Uterus (tissue), 4 donors: ENCODE measurements at places on chromosomes 6 and 20. TPM values are rescaled to one million over a fixed set of nuclear protein-coding genes. Genes with fewer than 3 reads are reported as not detected.

The DNAH8 gene
- total RNA-seq: 0.03 TPM

DNA sequence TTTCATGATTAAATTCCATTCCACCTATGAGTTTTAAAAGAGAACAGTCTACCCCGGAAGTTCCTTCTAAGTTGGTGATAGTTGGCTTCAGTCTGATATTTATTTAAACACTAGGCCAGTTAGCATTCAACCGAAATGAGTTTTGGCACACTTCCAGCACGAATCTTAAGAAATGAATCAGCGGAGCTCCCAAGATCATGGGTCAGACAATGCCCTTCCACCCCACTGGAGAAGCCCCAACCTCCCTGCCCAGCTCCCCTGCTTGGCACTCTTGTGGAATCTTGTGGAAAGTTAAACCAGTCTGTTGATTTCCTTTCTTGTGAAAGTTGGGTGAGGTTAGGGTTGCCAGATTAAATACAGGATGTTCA is 64.3 kb downstream of the MKKS start:
- DNase-seq: no peak

The DCDC2 gene
- 1.0 TPM for total RNA-seq

GRCh38 chr6:130020907-130021629 is 2.7 kb downstream of the L3MBTL3 start:
- peak; percentile 90 for DNase-seq

The ZKSCAN4 gene
- total RNA-seq: 15.6 TPM

The BTNL2 gene
- not detected for total RNA-seq

DNA sequence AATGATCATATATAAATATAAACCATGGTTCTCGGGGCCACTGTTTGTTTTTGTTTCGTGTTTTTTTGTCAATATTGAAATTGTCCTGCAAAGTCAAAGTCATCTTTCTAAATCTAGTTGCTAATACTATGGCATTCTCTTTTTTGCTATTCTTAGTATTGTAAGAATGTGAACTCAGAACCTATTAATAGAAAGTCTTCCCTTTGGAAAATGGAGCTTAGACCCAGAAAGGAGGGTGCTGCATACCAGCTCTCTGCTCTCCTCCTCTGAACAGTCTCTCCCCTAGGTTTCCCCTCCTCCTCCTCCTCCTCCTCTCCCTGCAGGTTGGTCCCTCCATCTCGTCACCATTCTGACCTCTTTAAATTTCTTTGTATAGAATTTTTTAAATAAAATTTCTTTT is 150.4 kb upstream of the CCN2 start:
- no peak for DNase-seq

GRCh38 chr20:12966468-12967085 is 42.2 kb upstream of the SPTLC3 start:
- no peak for DNase-seq

DNA sequence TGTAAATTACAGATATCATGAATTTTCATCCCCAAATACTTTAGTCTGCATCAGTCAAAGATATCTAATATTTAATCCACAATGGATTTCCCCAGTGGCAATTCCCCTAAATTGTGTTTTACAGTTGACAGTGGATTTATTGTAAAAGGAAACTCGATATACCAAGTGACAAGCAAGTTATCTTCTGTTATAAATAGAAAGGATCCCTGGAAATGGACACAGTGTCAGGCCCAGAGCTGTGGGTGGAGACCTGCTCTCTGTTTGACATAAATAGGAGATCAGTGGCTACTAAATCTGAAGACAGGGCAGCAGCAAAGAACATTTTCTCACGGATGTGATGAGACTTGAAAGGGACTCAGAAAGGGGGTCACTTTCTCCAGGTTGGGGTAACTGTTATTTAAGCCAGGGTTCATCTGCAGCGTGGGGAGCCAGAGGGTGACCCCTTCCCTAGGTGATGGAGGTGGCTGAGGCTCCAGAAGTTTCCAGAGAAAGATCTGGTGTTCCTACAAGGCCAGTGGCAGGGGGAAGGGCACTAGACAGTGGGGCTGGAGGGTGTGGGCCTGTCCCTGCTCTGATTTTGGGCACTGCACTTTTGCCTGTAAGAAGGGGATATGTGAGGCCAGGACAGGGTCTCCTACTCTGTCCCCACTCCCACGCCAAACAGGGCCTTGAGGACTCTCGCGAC is 12.3 kb upstream of the FAM110A start:
- DNase-seq: no peak

The FNDC11 gene
- 0.69 TPM for total RNA-seq

DNA sequence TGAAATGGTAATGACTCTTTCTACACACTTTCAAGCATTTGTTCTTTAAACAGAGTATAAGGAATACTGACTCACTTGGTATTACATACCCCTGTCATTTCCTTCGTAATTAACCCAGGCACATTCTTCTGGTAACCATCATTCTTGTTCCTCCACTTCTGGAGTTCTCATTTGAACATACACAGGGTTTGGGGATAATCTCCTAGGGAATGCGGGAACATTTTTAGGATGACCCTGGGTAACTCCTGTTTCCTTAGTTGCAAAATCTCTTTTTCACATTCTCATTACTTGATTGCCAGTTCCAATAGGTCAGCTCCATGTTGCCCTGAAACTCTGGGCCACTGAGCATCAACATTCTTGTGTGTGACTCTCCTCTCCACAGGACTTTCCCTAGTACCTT is 51.5 kb upstream of the E2F3 start:
- DNase-seq: no peak

GRCh38 chr6:152954443-152954842 is 28.4 kb downstream of the FBXO5 start:
- no peak for DNase-seq

- no peak for DNase-seq
Observed at GRCh38 chr6:35319346-35320030, 21.9 kb downstream of the DEF6 start.

DNA sequence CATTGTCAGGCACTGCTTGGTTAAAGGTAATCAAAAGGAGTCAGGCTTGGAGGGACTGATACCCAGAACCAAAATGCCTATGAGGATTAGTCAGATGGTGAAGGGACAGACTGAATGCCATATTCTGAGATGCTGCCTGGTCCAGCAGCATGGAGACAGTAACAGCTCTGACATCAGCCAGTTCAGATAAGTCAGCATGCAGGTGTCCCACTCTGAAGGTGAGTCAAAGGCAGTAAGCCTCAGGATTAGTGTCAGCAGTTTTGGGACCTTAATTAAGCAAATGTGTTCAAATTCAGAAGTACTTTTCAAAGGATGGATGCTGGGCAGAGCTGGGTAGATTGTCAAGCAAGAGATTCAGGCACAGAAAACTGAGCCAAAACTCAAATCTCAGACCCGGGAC is 198.4 kb downstream of the RPS12 start:
- no peak for DNase-seq

The EPM2A gene
- total RNA-seq: 21.5 TPM

- DNase-seq: no peak
Observed at GRCh38 chr20:57471496-57472372, 53.2 kb downstream of the CTCFL start.

The SLC35D3 gene
- total RNA-seq: not detected

The CDK19 gene
- 5.6 TPM for total RNA-seq

The SAMD5 gene
- 15.0 TPM for total RNA-seq

The TSBP1 gene
- total RNA-seq: not detected

The PROKR2 gene
- 0.83 TPM for total RNA-seq

GRCh38 chr6:105509506-105510331 is 106.8 kb upstream of the PREP start:
- DNase-seq: peak; percentile 34

The FBXO30 gene
- total RNA-seq: 30.5 TPM

The LY6G5C gene
- 3.8 TPM for total RNA-seq

- peak; percentile 64 for DNase-seq
Observed at GRCh38 chr6:16238963-16239797, 793 bp downstream of the GMPR start.

- DNase-seq: peak; percentile 53
Observed at GRCh38 chr20:20002101-20002998, 14.8 kb upstream of the NAA20 start.

DNA sequence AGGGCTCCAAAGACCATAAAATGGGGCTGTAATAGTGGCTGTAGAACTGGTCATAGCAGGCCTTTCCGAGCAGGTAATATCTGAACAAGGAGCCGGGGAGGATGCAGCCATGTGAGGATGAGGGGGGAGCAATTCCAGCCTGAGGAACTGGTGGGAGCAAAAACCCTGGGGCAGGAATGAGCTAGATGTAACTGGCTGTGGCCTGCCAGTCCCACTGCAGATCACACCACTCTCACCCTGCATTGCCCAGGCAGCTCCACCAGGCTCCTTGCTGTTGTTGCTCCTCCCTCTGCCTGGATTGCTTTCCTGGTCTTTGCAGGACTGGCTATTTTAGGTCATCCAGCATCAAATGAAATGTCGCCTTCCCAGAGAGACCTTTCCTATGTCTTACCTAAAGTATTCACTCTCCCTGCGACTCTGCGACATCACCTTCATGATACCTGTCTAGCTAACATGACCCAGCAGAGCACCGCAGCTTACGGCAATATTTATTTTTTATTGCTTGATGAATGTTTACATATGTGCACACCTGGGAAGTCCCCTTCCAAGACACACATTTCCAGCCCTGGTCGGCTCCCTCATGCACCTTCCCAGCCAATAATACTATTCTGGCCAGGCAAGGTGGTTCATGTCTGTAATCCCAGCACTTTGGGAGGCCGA is 2.4 kb upstream of the ZFP64 start:
- DNase-seq: no peak

- no peak for DNase-seq
Observed at GRCh38 chr6:134766497-134766896, 183.4 kb downstream of the ALDH8A1 start.

DNA sequence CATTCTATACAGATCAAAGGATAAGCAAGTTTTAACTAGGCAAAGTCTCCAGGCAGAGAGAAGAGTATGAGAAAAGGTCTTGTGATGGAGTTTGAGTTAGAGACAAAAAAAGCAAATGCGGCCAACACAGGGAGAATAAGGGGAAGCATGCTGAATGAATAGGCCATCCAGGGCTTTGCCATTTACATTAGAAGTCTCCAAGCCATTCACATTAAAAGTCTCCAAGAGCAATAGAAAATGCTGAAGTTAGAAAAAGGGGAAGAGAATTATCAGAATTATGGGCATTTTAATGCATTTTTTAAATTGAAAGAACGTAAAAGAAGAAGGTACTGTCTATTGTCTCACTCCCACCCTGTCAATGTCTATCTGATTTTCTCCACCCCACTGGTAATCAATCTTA is 49.4 kb downstream of the PDSS2 start:
- no peak for DNase-seq

DNA sequence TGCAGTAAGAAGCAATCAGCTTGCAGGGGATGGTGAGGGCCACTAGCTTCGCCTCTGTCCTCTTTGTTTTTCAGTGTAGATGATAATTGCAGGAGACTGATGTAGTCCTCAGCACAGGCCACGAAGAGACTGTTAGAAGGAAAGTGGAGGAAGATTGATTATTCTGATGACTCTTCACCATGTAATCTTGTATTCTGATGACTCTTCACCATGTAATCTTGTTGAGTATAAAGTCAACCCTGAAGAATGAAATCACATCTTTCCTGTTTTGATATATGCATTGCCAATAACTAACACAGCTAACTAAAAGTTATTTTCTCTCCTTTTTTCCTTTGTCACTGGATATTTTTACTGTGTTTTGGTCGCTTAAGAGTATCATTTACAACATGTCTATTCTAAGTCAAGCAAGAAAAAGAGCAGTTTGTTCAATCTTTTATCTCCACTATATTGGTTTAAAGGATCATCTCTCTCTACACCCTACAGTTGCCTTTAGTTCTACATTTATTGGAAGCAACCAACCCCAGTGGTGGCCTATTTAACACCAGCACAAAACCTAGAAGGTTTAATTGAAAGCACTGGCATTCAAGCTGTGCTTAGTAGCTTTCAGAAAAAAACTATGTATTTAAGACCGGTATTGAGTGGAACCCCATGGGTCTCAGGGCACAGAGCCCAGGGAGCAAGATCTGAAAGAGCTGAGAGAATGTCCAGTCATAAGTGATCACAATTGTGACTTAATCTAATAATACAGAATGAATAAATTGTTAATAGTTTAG is 107.2 kb upstream of the BTBD3 start:
- no peak for DNase-seq
